Activated naive CD4-positive, alpha-beta T cell treated with anti-CD3 and anti-CD28 coated beads, Interleukin-2, amount 50 U/mL, for 16 hours (primary cell): ENCODE measurements at places on chromosomes 13 and 19.

- no peak for DNase-seq
Measured at GRCh38 chr19:45913874-45914830, at the start of gene NANOS2. NANOS2 (minus strand) TSS chr19:45914778; CDS start chr19:45914693, 85 bp downstream.

GRCh38 chr19:2236314-2237050, at the start of the genes PLEKHJ1 and SF3A2:
PLEKHJ1 (minus strand) TSS chr19:2236329; CDS start chr19:2236248, 81 bp downstream.
SF3A2 (plus strand) TSS chr19:2236824; CDS start chr19:2243419, 6,595 bp downstream.
- peak; percentile 97 for DNase-seq

- no peak for DNase-seq
Measured at GRCh38 chr13:108439556-108439955, 170.0 kb downstream of the TNFSF13B start.

DNA sequence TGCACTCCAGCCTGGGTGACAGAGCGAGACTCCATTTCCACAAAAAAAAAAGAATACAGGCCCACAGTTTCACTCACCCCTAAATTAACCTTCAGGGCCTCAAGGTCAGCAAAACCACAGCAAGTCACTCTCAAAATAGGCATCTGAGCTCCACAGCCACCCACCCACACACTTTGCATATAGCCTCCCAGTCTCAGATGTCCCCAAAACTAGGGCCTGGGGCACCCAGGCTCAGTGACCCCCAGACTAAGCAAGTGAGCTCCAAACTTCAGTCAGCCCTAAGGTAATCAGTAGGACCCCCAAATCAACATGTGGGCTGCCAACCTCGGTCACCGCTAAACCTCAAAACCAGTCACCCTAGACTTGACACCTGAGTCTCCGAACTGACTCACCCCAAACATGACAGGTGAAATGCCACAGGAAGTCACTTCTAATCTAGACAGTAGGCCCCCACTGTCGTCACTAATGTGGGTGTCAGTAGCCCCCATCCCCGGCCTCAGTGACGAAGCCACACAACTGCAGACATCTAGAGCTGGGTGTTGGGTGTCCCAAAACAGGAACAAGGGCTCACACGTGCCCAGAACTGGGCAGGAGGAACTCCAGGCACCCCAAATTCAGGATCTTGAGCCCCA, 13.9 kb downstream of the RABAC1 start:
- DNase-seq: peak; percentile 87

- DNase-seq: no peak
Measured at GRCh38 chr19:3543150-3544057, 4.4 kb downstream of the TEKTIP1 start.

DNA sequence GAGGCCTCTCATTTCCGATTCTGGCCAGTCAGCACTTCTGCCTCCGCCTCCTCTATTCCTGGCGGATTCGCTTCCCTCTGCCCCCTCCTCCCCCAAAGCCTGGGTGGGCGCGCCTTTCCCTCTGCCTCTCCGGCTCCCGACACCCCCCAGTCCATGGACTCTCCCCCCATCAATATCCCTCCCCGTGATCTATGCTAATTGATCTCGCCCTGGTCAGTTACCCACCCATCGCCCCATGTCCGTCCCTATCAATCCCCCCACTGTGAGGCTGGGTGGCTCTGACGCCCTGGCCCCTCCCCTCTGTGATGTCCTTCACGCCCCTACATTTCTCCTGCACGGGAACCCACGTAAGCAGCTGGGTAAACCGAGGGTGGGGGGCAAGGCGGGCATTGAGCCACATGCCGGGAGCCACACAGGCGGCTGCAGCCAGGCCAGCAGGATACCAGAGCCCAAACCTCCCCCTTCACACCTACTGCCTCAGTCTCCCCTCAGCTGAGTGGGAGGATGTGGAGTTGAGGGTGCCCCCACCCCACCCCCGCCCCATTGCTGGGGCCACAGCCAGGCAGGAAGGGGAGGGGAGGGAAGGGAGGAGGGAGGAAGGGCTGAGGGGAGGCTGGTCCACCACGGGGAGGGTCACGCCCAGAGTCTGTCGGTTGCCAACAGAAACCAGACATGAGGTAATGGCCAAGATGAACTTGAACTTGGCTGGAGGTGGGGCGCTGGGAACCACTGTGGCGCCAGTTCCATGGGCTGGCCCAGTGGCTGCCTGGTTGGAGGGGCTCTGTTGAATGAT, 21.0 kb downstream of the SMIM24 start:
- no peak for DNase-seq

DNA sequence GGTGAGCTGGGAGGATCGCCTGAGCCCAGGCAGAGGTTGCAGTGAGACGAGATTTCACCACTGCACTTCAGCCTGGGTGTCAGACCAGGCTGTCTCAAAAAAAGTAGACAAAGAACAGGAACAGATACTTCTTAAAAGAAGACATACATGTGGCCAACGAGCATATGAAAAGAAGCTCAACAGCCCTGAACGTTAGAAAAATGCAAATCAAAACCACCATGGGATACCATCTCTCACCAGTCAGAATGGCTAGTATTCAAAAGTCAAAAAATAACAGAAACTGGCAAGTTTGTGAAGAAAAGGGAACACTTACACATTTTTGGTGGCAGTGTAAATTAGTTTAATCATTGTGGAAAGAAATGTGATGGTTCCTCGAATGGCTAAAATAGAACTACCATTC, 3.0 kb upstream of the LGALS14 start:
- no peak for DNase-seq
